Left colon (tissue), 2 donors: ENCODE measurements at places on chromosomes 4 and X.

- no peak for DNase-seq
Observed at GRCh38 chrX:148024425-148025148, 43.5 kb downstream of the FMR1NB start.

- no peak for DNase-seq
Observed at GRCh38 chrX:122790376-122791095, 393.5 kb upstream of the GRIA3 start.

- no peak for DNase-seq
Observed at GRCh38 chr4:25096981-25097443, 63.2 kb downstream of the SEPSECS start.

DNA sequence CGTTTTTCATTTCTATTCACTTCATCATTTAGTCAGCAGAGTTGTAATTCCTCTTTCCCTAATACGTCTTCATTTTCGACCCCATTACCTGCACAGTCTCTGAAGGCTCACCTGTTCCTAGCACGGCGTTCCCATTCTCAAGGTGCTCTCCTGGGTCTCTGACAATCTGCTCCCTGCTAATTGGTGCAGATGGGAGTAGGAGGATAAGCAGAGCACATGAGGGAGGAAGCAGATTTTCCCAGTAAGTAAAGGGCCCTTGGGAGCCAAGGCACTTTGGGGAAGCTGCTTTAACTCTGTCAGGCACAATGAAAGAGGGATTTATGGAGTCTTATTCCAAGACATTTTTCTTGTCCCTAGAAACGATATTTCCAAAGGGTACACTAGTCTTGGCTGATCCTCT, 466.4 kb downstream of the STIM2 start:
- no peak for DNase-seq

- DNase-seq: no peak
Observed at GRCh38 chrX:75154871-75155270, 1.2 kb downstream of the ABCB7 start.

DNA sequence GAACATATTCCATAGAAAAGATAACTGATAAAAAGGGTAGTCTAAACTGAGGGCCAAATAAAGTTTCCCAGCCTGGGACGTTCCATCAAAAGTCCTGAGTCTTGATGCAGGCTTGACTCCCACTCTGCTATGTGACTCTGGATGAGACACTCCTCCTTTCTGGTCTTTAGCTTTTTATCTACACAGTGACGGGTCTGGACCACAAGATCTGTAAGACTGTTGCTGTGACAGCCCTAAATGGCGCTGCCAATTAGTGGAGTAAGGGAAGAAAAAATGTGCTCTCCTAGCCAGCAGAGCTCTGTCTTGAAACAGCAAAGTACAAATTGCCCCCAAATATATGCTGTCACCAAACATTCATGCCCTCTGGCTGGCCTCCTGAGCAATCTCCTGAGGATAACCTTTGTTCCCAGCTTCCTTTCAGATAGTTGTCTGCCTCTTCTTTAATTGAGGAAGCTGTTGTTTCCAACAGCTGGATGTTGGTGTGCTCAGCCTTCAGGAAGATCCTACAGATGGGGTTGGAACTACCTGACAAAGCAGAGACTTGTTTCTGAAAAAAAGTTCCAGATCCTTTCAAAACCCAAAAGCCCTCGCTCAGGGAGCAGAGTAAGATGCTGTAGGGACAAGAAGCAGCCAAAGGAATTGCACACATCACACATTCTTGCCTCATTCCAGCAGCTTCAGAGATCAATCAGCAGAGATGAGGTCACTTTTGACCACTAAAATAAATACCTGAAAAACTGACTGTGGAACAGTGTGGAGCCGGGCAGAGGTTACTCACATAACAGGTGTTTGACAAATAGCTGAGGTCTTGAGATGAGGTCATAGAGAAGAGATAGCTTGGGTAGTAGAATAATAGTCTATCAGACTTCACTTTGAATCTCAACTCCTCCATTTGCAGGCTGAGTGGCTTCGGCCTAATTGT, 383.4 kb upstream of the FGF13 start:
- no peak for DNase-seq

DNA sequence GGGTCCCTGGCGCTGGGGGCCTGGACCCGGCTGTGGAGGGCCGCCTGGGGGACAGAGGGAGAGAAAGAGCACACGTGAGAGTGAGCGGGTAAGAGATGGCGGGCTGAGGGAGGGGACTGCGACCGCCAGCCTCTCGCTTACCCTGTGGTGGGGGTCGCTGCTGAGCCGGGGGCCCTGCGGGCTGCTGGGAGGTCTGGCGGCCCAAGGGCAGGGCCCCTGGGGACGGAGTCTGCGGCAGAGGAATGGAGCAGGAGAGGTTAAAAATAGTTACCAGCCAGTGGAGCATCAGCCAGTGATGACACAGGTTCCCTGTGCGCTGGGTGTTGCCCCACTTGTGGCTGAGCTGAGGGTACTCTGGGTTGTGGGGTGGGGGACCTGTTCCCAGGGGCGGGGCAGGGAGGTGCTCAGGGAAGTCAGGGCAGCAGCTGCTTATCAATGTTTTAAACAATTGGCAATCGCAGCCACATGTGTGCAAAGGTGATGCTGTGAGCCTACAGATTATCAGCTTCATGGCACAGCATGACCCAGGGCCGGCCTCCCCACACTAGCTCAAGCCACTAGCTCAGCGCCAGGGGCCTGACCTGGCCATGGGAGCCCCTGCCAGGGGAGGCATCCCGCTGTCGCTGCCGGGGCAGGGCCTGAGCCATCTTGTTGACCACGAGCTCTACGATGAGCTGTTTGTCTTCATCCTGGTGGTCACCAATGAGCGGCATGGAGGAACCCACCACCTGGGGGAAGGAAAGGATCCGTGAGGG, 7.5 kb upstream of the TIMP1 start:
- DNase-seq: no peak

DNA sequence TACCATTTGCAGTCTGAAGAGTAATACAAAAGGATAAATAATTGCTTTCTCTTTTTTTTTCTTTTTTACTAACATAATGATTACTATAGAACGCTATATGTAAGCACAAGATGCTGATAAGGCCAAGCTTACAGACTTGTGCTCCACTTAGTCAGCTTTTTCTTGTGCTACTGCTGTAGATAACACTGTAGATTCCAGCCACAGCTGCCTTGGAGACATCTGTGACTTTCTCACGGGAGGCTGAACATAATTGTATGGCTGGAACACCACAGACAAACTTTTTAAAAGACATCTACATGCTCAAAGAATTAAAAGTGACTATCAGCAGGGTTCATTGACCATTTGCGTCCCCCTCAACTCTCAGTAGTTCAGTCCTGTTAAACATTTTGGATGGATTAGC, 381.7 kb upstream of the AMOT start:
- no peak for DNase-seq

GRCh38 chr4:80462621-80463091, 127.1 kb downstream of the CFAP299 start:
- DNase-seq: no peak

- no peak for DNase-seq
Observed at GRCh38 chr4:169311643-169312365, 41.0 kb upstream of the SH3RF1 start.

GRCh38 chrX:9857575-9858474, 71.6 kb downstream of the SHROOM2 start:
- DNase-seq: no peak

DNA sequence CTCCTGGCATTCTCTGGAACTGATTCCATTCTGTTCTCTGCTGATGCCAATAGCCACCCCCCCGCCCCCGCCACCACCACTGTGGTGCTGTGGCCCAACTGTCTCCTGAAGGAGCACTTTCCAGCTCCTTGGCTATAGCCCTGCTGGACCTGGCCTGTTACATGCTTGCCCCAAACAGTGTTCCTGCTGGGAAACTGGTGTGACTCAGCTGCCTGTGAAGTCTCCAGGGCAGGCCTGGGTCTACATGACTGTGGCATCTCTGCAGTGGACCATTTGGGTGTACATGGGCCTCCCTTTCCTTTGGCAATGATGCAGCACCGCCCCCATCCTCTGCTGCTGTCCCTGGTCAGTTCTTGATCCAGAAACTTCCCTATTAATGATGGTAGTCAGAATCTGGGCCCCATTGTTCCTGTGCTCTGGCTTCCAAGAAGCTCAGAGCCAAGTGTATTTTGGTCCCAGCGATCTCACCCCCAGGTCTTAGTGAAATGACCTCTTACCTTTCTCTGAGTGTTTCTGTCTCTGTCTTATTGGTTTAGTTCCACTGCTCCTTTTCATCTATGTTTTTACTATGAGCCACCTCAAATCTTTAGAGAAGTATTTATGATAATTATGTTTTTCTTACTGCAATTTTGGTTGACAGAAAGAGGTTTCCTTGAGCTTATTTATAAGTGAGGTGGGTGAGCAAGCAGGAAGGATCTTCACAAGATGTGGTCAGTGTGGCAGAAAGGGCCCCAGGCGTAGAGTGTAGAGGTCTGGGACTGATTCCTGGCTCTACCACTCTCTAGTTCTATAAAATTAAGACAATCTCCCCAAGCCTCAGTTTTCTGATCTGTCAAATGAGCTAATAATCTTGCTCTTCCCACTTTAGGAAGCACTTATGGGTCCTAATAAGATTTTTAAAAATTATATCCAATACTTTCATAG, 210.7 kb upstream of the EOLA2 start:
- no peak for DNase-seq

- no peak for DNase-seq
Observed at GRCh38 chr4:154497889-154498288, 6.3 kb upstream of the DCHS2 start.
